Stimulated activated naive B cell treated with anti-CD40 and anti-IgM and Interleukin-4, amounts not matched to agents 10 μg/mL and 1 μg/mL and 100 μg/mL, for 72 hours (primary cell): ENCODE measurements at places on chromosomes 6 and 20.

DNA sequence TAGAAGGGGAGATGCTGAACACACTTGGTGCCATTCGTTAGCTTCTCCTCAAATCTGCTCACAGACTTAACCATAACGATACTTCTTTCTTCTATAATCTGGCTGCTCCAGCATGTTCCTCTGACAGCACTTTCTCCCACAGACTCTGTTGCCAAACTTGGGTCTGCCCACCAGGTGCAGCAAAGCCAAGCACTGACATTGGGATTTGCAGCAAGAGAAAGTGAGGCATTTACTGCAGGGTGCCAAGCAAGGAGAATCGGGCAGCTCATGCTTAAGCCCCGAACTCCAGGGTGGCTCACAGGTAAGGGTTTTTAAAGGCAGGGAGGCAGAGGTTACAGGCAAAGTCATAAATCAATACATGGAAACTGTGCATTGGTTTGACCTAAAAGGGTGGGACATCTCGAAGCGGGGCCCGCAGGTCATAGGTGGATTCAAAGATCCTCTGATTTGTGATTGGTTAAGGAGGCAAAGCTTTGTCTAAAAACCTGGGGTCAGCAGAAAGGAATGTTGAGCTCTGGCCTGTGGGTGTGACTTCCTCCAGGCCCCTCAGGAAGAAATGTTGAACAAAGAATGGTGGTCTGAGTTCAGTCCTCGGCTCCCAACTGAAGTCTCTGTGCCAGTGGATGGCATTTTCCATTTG, 25.1 kb upstream of the PNPLA1 start:
- no peak for DNase-seq

DNA sequence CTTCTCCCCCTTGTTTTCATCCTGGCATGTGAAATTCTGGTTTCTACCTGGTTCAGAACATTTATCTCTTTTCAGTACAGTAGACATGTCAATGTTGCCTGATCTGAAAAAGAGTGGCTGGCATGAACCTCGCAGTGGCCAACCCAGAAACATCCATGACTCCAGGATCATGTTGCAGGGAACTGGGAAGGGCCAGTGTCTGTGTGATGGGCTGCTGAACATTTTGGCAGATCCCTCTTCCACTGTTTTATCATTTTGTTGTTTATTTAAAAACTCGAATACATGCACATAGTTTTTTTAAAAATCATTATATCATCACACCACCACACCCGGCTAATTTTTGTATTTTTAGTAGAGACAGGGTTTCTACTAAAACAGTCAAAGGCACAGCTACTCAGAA, 19.0 kb downstream of the WFDC3 start:
- no peak for DNase-seq

DNA sequence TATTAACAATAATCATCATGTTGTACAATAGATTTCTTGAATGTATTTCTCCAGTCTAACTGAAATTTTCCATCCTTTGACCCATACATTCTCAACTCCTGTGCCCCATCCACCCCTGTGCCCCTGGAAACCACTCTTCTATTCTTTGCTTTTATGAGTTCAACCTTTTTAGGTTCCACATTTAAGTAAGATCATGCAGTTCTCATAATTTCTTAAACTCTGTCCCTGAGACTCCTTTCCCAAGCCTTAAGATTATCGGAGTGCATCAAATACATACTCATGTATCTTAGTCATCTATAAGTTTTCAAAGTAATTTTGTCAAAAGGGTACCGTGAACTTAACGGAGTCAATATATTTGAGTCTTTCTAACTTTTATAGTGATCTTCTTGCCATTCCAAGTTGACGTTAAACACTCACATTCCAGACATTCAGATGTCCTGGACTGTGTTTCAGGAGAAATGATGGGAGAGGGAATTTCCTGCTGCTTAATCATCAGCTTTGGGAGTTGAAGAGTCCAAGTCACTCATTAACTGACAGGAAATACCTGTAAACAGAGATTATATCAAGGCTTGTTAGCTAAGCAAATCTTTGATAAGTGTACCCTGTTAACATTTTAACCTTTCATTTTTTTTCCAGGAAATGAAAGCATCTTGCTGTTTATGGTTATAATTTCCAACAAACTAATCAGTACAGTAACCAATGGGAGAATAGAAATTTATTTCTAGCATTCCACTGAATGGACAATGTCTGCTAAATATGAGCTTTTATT, 73.3 kb downstream of the ADGRG6 start:
- DNase-seq, result no peak

- DNase-seq, result no peak
Measured at GRCh38 chr6:137879885-137880745, 13.1 kb downstream of the TNFAIP3 start.

- no peak for DNase-seq
Measured at GRCh38 chr6:53357576-53358360, 9.0 kb upstream of the ELOVL5 start.

GRCh38 chr6:115004204-115004603, 661.4 kb upstream of the HS3ST5 start:
- no peak for DNase-seq

- no peak for DNase-seq
Measured at GRCh38 chr6:3317741-3318211, 59.0 kb downstream of the PSMG4 start.

DNA sequence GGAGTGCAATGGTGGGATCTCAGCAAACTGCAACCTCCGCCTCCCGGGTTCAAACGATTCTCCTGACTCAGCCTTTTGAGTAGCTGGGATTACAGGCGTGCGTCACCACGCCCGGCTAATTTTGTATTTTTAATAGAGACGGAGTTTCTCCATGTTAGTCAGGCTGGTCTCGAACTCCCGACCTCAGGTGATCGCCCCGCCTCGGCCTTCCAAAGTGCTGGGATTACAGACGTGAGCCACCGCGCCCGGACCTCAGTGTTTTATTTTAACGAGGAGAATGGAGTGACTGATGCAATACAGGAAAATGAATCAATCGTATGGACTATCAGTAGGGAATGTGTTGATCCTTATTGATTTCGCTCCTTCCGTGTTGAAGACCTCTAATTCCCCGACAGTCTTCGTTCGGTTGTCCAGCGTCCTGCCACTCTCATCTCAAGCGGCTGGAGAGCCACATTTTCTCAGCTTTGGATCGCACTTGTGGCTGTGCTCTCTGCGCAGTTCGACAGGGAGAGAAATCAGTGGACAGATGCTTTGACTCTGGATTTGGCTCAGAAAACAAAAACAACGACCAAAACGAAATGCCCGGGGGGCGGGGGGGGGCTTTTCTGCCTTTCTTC, 166.2 kb downstream of the TRIM27 start:
- DNase-seq, result no peak
